ENCODE measurements at places on chromosomes 5 and 9. TPM values are rescaled to one million over a fixed set of nuclear protein-coding genes. Genes with fewer than 3 reads are reported as not detected.

Gene ZSWIM6
- polyA plus RNA-seq, result 10.2 TPM

Gene CDKN2B-AS1
- 0.11 TPM for polyA plus RNA-seq

Gene PCSK5
- 15.2 TPM for polyA plus RNA-seq

Gene PKD2L2
- polyA plus RNA-seq, result 0.21 TPM

Gene CATSPER3
- polyA plus RNA-seq, result 0.25 TPM

Gene GLRA1
- polyA plus RNA-seq, result not detected

Gene PIP5K1B
- polyA plus RNA-seq, result 0.96 TPM

Gene GPR150
- 0.15 TPM for polyA plus RNA-seq

Gene RLN2
- 1.1 TPM for polyA plus RNA-seq

Gene QRFP
- 0.48 TPM for polyA plus RNA-seq

Gene SPINK1
- polyA plus RNA-seq, result 1.8 TPM

Gene FSD1L
- 9.2 TPM for polyA plus RNA-seq

Gene SLCO4C1
- 1.6 TPM for polyA plus RNA-seq

Gene PDCD1LG2
- 1.0 TPM for polyA plus RNA-seq

Gene CYLC2
- not detected for polyA plus RNA-seq

Gene FGF18
- polyA plus RNA-seq, result 17.4 TPM

Gene ADAMTS19
- polyA plus RNA-seq, result 15.9 TPM

Gene SPINK6
- not detected for polyA plus RNA-seq

Gene MELK
- polyA plus RNA-seq, result 11.4 TPM

Gene DMAC1
- polyA plus RNA-seq, result 44.6 TPM

Gene PCDHB4
- polyA plus RNA-seq, result 2.5 TPM

Gene CKMT2
- 60.4 TPM for polyA plus RNA-seq

Gene RNF183
- polyA plus RNA-seq, result not detected

Gene KIF3A
- 7.4 TPM for polyA plus RNA-seq

Gene NDOR1
- 8.0 TPM for polyA plus RNA-seq

Gene XPA
- 21.7 TPM for polyA plus RNA-seq

Gene ENHO
- polyA plus RNA-seq, result 5.2 TPM

Gene PCDHGB3
- 2.0 TPM for polyA plus RNA-seq

Gene SEMA6A
- polyA plus RNA-seq, result 43.9 TPM

Gene CNTNAP3B
- 3.4 TPM for polyA plus RNA-seq

Gene TICAM2
- 6.4 TPM for polyA plus RNA-seq

Gene PCDHGB4
- polyA plus RNA-seq, result 1.7 TPM

Gene PCDHA2
- 0.09 TPM for polyA plus RNA-seq

Gene ARHGEF28
- polyA plus RNA-seq, result 4.0 TPM

Gene PCDHA4
- polyA plus RNA-seq, result 0.20 TPM

Gene F2R
- polyA plus RNA-seq, result 32.3 TPM

Gene FRMD3
- 30.7 TPM for polyA plus RNA-seq

Gene BHMT
- 0.20 TPM for polyA plus RNA-seq

Gene NUTM2G
- 0.61 TPM for polyA plus RNA-seq

Gene NXNL2
- 0.30 TPM for polyA plus RNA-seq

Data from muscle of leg (tissue), 16 donors.